ENCODE measurements at places on chromosomes 3 and 15.

DNA sequence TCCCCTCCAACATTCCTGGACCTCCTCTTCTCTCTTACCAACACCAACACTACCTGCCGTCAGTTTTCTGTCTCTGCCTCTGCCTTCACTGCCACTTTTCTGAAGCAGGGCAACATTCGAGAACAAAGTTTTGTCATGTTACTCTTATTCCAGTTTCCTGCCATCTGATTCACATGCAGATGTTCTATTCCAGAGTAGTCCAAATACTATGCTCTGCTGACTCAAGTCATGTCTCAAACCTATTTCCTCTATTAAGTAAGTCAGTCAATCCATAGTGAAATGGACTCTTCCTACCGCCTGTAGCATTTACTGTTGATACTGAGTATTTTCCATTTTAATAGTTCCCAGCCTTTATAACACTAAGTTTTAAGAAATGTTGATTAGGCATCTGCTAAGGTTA is 43.4 kb downstream of the ESYT3 start:
- no peak for DNase-seq

- no peak for DNase-seq
Observed at GRCh38 chr15:81174125-81174791, 22.4 kb upstream of the IL16 start.

DNA sequence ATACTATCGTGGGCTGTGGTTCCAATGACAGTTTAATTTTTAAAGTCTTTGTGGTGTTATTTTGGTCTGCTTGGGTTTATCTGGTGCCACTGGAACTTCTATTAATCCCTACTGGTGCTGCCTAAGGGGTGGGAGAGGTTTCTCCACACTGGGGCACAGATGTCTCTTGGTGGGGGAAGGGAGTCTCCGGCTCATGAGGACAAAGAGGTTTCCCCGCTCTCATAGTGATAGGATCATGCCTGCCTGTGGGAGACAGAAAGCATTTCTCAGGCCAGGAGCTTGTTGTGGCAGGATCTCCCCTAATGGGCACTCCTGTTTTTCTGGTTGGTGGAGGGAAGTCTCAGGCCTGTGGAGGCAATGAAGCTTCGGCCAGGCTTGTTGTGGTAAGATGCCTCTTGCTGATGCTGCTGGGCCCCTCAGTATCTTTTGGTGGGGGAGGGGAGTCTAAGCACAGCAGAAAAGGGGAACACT is 84.3 kb upstream of the THRB start:
- no peak for DNase-seq

DNA sequence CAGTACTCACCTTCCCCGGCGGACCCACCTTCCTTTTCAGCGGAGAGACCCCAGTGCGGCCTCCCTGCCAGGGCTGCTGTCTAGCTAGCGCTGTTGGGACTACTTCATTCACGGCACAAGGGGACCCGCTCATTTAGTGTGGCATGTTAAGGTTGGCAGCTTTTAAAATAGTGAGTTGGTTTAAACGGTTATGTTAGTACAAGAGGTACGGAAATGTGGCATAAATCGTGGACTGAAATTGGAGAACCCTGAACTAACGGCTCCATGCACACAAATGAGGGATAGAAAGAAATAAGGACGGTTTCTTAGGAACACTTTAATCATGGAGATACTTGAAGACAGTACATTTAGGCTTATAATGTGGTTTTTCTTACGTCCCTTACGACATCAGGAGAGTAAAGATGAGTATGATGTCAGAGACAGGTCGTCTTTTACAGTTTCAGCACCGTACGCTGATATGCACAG is 752 bp downstream of the CEP63 start:
- DNase-seq = no peak

DNA sequence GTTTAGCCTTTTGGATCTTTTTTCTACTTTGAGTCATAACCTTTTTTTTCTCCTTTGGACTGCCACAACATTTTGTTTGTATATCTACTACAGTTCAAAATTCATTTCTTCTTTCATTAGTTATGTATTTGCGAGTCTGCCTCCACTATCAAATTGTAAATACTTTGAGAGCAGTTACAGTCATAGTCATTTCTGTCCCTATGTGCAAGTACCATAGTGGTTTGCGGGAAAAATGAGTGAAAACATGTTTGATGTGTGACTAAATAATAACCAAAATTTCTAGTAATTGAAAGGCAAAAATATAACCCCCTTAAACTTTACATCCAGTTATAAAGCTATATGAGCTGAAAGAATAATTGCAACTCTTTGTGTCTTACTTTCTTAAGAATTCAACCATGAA is 45.8 kb upstream of the CCDC50 start:
- no peak for DNase-seq

DNA sequence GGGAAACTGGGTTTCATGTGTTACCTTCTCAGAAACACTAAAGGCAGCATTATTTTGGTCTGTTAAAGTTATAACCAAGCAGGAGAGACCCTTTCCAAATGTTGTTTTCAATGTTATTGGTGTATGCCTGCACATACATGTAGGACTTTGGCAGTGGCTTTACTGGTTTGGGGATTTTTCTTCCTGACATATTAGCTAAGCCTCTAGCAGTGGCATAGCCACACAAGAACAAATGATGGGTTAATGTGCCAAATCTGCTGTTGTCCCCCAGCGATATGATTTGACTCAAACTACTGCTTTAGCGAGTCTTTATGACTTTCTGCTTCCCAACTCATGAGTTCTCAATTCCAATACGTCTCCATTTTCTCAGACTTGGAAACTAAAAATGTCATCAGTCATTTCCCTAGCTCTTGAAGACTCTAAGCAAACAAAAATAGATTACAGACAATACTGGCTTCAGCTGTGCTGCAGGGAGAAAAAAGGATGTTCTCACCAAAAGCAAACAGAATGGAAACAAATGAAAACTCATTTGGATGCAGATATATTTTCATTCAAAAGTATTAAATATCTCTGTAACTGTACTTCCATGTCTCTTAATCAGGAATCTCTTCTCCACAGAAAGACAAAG is 29.6 kb downstream of the TPM1 start:
- DNase-seq = no peak

DNA sequence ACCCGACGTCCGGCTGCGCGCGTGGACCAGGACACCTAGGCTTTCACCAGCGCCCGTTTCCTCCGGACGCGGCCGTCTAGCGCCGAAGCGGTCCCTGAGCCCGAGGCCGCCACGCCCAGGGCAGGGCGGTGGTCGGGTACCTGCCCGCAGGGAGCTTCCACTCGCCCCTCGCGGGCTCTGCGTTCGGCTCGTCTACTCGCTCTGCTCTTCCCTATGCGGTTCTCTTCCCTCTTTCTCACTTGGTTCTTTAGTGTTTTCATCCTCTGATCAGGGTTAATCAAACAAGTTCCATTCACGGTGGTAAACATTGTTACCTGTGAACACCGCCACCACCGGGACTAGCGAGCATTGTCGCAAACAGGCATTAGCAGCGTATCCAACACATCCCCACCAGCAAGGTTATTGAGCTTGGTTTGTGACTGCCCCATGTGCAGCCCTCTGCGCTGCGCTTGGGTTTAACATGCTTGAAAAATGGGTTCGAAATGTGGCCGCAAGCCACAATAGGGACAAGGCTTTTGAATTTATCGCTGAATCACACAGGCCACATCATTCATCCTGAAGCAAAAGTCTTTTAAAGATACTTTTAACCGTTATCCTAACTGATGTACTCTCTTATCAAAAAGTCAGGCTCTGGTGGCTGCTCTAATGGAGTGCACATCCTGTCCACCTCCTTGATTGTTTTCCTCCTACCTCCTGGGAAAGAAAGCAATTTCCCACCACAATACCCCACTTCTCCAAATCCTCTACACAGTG is 843 bp upstream of the CD47 start:
- no peak for DNase-seq
